ENCODE measurements at places on chromosomes 4 and X.

- no peak for DNase-seq
Measured at GRCh38 chr4:185945906-185946305, 123.0 kb upstream of the TLR3 start.

GRCh38 chr4:87260477-87260876 lies 40.1 kb upstream of the KLHL8 start:
- no peak for DNase-seq

DNA sequence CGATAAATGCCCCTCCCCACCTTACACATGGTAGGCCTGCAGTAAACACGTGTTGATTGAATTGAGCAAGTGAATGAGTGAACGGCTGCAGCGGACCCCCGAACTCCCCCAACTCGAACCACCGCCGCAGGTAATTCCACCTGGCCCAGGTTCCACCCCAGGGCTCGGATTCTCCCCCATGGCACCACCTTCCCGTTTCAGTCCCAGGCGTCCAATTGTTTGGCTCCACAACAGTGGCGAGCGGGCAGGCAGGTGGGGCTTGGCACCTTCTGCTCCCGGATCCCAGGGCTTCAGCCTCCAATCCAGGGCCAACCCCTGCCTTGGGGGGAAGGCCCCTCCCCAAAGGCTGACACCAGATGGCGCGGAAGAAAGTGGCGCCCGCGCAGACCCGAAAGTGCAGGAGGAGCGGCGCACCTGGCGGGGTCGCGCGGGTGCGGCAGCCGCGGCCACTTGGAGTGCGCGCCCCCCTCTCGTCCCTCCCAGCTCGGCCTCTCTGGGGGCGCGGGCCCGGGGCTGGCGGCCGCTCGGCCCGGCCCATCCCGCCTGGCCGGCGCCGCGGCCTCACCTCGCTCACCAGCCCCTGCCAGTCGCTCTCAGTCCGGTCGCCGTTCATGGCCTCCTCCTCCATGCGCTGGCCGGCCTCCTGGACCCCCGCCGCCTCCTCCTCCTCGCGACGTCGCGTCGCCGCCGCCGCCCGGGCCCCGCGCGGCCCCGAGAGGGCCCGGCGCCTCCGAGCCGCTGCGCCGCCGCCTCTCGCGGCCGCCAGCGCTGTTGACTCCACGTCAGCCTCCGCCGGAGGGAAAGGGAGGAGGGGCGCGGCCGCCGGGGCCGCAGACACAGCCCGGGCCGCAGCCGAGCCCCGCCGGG lies at the start of gene CCDC149:
Gene CCDC149 (minus strand): TSS at position 791 of the 867 bp plus-strand sequence. CDS start 178 bp downstream, at position 613.
- peak; percentile 70 for DNase-seq

DNA sequence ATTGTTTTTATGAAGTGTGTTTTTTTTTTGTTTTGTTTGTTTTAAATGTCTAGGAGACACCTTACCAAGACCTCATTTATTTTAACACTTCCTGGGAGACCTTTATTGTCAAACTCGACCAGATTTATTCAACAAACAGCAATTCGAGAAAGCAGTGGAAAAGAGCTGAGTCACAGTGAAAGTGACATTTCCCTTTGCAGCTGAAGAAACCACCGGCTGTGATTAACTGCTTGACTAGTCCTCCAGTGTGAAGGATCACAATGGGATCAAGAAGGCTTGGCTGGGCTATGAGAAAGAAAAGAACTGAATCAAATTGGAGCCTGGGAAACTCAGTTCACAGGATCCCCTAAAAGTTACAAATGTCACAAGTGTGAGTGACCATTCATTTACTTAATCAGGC lies 11.9 kb upstream of the ADH7 start:
- peak; percentile 33 for DNase-seq

DNA sequence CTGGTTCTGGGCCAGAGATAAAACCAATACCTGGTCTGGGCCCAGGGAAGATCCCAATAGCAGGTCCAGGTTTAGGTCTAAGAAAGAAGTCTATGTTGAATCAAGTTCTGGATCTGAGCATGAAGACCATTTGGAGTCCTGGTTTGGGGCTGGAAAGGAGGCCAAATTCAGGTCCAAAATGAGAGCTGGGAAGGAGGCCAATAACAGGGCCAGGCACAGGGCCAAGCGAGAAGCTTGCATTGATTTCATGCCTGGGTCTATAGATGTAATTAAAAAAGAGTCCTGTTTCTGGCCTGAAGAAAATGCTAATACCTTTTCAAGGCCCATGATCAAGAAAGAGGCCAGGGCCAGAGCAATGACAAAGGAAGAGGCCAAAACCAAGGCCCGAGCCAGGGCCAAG lies 3.4 kb downstream of the GPRASP1 start:
- DNase-seq = no peak

DNA sequence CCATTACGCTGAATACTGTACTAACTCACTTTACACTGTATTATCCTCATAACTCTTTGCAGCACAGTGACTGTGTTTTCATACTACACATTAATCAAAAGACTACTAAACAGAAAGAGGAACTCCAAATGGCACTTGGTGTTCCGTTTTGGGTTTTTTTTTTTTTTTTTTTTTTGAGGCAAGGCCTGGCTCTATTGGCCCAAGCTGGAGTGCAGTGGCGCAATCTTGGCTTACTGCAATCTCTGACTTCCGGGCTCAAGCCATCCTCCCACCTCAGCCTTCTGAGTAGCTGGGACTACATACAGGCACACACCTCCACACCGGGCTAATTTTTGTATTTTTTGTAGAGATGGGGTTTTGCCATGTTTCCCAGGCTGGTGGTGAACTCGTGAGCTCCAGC lies 10.7 kb downstream of the KLHL8 start:
- no peak for DNase-seq

- DNase-seq = no peak
Measured at GRCh38 chr4:76270244-76271175, 19.0 kb downstream of the FAM47E start.

GRCh38 chr4:168877511-168878491 lies 132.3 kb downstream of the CBR4 start:
- DNase-seq = peak; percentile 40

GRCh38 chr4:105050896-105051295 lies 95.8 kb upstream of the TET2 start:
- DNase-seq = no peak

- no peak for DNase-seq
Measured at GRCh38 chrX:129754056-129755024, 15.6 kb downstream of the XPNPEP2 start.

DNA sequence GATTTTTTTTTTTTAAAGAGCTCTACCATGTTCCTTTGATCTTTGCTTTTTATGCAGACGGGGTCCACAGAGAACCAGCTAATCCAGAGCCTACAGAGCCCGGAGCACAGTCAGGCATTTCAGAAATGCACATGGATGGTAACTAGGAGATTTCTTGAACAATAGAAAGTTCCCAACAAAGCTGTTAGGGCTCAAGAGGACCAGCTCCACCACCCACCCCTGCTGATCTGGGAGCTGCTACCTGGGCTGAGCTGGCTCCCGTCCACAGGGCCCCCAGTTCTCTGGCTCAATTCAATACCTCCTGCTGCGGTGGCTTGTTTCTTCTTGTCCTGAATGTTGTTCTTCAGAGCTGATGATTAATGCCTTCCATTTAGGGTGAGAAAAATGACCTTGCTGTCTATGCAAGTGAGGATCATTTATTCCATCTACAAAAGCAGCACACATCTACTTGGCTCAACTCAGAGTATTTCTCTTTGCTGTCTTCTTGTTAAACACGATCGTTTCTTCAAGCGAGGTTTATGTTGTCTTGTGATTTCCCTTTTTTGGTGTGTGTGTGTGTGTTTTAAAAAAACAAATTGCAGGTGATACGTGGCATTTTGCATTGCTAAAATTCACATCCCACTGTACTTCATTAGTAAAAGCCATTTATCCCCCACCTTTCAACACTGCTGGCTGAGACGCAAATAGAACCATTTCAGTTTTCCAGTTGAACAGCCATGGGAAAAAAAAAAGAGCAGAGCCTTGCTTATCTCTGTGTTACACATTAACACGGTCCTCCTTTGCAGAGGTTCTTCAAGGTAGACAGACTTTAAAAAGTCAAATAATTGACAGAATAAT lies 31.3 kb downstream of the IGFBP7 start:
- DNase-seq = peak; percentile 67

- DNase-seq = no peak
Measured at GRCh38 chr4:143375326-143376073, 38.8 kb downstream of the GAB1 start.

GRCh38 chrX:40022421-40022820 lies 75.3 kb downstream of the BCOR start:
- DNase-seq = no peak

GRCh38 chr4:13704761-13705160 lies 77.2 kb upstream of the BOD1L1 start:
- no peak for DNase-seq

DNA sequence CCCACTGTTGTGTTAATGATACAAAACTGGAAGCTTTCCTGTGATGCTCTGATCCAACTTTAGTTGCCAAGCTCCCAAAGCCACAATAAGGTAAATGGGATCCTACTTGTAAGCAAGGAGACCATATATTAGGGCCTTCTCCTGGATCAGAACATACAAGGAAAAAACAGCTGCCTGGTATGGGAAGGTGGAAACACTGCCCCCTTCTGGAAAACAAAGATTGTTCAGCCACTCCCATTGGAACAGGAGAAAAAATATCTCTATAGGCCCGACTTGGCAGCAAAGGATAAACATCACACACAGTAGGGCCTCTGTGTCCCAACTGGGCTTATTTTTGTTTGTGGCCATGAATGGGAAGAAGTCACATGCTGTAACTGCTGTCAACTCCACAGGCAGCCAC lies 166.5 kb downstream of the TBX22 start:
- DNase-seq = no peak

GRCh38 chrX:110146521-110146920 lies 143.6 kb downstream of the TMEM164 start:
- peak; percentile 55 for DNase-seq

- peak; percentile 27 for DNase-seq
Measured at GRCh38 chrX:25523574-25524540, 508.1 kb upstream of the ARX start.

- no peak for DNase-seq
Measured at GRCh38 chr4:86910820-86911684, 18.8 kb upstream of the C4orf36 start.

DNA sequence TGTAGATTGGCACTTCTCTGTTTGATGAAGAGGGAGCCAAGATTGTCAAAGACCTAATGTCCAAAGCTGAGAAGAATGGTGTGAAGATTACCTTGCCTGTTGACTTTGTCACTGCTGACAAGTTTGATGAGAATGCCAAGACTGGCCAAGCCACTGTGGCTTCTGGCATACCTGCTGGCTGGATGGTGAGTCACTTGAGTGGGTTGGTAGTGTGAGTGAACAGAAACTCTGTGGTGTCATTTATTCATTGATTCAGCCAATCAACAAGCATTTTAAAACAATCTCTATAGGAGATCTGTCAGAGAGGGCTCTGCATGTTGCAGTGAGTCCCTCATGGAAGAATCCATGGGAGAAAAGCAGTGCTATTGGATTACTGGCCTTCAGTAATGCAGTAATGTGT lies 16.3 kb downstream of the TAF9B start:
- DNase-seq = no peak

GRCh38 chr4:183180096-183180495 lies 81.0 kb downstream of the WWC2 start:
- no peak for DNase-seq

DNA sequence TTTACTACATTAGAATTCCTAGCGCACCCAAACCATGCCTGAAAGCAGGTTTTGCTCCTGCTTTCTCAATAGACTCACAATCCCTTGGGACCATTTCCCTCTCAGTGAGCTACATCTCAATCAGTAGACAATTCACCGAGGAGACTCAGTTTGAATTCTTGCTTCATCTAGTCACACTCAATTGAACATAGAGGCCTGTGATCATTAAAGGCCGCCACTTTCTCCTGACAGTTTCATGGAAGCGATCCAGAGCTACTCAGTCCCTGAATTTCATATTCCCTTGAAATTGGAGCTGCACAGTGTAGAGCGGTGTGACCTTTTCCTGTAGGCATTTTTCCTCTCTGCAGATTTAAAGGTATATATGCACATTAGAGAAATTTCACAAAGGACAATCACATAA lies 193.9 kb upstream of the SPOCK3 start:
- peak; percentile 29 for DNase-seq

DNA sequence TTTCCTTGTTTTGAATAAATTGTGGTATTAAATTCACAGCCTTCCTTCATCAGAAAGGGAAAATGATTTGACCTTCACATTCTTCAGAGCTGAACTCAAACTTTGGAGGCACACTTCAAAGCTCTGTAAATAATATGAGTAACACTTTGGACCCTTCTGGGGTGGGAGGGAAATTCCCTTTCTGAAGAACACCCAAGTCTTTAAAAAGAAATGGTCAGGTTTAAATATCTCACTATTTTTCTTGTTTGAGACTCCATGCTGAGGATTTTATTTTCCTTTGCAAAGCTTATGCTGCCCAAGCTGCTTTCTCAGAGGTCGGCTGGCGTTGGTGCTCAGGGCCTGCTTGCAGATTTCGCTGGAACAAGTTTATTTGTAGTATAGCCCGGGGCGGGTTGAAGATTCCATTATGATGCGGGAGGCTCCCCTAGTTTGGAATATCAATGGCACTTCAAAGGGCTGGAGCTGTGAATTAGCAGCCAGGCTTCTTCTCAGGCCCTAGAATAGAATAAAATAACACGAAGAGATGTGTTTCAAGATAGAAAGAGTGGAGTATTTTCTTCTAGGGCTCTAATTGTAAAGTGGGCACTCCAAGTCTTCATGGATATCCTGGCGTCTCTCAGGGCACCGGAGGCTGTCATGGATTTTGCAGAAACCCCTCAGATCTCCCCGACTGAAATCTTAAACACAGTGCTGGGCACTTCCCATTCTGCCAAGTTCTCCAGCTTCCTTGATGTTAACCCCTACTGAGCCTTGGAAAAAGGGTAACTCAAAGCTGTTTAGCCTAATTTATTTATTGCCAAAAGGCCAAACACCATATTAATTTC lies 315.6 kb downstream of the GPAT3 start:
- DNase-seq = no peak

DNA sequence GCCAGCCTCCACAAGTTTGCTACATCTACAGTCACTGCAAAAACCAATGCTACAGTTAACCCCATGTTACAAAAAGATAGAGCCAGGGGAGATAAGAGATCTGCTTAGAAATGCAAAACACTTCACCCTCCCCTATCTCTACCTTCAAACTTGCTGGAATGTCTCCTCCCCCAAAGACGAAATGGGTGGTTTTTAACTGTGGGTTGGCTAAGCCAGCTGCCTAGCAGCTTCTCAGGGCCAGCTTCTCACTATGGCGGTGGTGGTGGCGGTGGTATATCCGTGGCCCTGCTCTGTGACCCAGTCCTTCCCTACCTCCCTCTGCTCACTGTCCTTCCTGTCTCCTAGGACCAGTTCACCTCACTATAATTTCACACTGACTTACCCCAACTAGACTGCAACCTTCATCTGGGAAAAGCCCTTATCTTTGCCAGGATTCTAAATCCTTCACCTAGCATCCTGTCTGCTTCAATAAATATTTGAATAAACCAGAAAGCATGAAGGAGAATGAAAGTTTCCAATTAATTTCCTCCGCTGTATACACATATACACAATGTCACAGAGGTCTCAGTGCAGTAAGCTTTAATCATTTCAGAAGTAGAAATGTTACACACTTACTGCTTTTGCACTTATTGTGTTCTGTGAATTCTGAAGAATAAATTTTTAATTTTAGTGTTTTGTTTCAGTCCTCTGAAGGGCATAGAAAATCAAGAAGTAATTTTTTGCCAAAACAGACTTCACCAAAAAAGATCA lies 46.3 kb downstream of the SH3KBP1 start:
- DNase-seq = no peak

Data from renal pelvis (tissue), 12 donors.